Stimulated activated CD8-positive, alpha-beta memory T cell treated with anti-CD3 and anti-CD28 coated beads, Interleukin-12 subunit alpha, Interleukin-12 subunit beta, amount 100 ng/mL, for 1 hour (primary cell): ENCODE measurements at places on chromosomes 1 and 21.

- no peak for DNase-seq
Measured at GRCh38 chr1:71233645-71234044, 152.8 kb upstream of the ZRANB2 start.

GRCh38 chr1:223374064-223374610 lies 10.2 kb upstream of the SUSD4 start:
- no peak for DNase-seq

- no peak for DNase-seq
Measured at GRCh38 chr1:212098310-212098709, 62.8 kb downstream of the DTL start.

GRCh38 chr1:42674214-42674613 lies 8.0 kb upstream of the YBX1 start:
- DNase-seq = no peak

DNA sequence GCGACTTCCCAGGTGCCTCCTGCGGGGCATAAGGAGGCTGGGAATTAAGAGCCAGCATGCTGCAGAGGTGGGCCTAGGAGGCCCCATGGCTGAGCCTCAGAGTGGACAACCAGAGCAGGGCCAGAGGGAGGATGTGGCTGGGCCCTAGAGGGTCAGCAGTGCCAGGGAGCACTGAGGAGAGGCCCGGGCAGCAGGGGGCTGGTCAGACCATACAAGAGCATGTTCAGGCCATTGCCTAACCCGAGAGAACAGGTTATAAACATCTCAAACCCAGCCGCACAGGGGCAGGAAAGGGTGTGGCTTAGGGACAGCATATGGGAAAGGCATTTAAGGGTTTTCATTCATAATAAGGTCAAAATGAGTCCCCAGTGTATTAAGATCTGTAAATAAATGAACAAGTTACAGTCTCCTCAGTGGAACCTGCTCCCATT lies 51.1 kb downstream of the IER5 start:
- no peak for DNase-seq

DNA sequence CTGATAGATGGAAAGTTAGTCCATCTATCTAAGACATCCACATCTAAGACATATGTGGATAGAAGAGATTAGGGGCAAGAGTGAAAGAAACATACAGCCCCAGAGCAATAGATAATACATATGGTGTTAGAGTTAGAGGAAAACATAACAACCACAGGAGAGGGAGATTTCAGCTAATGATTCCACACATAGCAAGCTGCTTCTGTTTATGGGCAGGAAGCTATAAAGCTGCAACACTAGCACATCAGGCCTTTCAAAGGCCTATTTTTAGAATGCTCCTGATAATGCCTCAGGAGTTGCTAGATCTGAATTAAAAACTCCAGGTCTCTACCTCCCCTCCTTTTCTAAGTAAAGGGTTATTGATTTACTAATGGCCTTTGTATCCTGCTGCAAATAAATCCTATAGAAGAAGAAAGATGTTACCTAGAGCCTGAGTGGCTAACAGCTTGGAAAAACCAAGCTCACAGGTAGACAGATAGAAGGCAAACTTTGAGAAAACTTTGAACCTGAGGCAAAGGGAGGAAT lies 36.1 kb downstream of the BRINP2 start:
- DNase-seq = no peak

DNA sequence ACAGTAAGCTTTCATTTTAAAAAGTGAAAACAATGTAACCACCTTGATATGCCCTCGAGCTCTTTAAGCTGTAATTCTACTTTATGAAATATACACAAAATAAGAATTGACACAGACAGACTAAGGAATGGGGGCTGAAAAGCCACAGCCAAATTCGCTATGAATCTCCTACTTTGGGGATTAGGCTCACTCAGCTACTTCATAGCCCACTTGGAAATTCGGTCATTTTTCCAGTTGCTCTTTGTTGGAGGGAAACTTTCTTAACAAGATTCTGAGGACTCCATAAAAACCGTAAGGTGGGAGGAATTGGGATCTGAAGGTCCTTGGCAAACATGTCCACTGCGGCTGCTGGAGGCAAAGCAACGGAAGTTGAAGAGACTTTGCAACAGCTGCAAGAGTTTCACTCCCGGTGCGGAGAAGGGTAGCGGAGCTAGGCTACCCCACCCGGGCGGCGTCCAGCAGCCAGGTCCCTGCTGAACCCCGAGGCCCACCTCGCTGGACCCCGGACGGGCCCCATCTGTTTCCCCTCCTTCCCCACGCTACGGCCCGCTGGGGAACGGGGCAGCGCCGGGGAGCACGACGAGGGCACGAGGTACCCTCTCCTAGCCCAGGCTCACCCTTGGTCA lies 634 bp downstream of the MYCBP start:
- DNase-seq = peak; percentile 5

DNA sequence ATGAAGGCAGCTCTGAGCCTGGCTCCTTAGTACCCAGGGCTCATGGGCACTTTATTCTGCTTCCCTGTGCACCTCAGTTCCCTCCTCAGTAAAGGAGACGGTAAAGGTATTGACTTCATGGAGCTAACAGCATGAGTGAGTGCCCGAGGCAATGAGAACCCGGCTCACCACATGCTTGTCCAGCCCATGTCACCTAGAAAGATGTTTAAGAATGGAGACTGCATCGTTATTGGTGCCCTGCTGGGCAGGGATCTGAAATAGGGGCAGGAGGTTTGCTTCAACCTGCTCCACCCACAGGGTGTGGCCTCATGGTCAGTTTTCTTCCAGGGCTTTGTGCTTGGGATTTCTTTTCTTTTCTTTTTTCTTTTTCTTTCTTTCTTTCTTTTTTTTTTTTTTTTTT lies 7.0 kb upstream of the KCNE1 start:
- no peak for DNase-seq

GRCh38 chr1:151639466-151639865 lies 27.6 kb downstream of the SNX27 start:
- DNase-seq = no peak

GRCh38 chr1:198936371-198937083 lies 297.7 kb downstream of the PTPRC start:
- DNase-seq = no peak

- DNase-seq = no peak
Measured at GRCh38 chr1:178055779-178056471, 38.0 kb upstream of the RASAL2 start.

GRCh38 chr1:228332797-228333738 lies 73.6 kb downstream of the TRIM11 start:
- no peak for DNase-seq

- DNase-seq = no peak
Measured at GRCh38 chr1:107653005-107653404, 312.0 kb downstream of the VAV3 start.

- DNase-seq = no peak
Measured at GRCh38 chr1:100516857-100517256, 21.1 kb upstream of the GPR88 start.

DNA sequence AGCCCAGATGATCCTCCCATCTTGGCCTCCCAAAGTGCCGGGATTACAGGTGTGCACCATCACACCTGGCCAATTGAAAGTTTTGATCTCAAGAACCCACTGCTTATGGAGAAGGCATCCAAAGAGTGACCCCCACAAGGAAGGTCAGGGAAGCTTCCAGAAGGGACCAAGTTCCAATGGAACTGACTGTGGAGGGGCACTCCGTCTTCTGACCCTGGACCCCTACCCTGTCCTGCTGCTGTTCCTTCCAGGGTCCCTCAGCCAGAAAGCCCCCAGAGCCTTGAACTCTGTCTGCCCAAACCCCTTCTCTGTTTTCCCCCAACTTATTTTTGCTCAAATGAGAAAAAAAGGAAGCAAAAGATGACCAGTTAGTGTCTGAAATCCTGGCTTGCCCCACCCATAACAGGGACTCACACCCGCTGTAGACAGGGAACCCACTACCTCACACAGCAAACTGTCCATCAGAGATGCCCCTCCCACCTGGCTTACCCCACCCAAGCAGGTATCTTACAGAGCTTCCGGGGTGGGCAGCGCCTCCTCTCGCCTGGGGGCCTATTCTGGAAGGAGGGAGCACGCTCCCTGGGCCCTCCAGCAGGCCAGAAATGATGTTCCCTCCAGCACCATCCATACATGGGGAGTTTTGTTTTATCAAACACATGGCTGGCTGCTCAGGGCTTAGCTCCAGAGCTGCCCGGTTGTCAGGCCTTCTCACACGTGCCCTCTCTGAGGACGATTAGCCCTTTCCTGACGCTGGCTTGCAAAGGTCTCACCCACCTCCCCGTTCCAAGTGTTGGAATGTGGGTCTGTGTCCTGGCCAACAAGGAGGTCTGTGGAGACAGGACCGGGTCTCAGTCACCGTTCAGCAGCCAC lies 3.1 kb upstream of the WNT3A start:
- DNase-seq = no peak

DNA sequence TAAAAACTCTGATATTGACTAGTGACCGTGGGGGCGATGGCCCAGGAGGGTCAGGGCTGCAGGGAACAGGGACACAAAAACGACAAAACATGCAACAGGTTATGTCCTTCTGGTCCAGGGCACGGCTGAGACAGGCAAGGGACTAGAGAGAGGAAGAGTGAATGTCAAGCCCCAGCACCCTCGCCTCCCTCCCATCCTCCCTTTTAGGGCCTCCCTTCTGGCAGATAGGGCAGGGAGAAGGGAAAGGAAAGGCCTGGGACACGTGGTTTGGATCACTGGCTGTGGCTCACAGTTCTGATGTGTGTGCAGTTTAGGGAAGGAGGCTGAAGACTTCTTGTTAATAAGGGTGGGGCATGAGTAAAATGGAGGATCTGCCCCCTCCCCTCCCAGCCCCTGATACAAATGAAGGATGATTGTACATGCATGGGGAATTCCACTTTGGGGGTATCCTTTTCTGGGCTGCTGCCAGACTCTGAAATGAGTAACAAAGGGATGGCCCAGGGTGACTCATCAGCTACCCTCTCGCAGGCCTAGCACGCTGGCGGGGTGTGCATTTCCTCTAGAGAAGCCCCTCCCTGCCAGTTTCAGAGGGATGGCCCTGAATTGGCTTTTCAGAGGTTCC lies 14.2 kb downstream of the CAPN2 start:
- DNase-seq = peak; percentile 86

DNA sequence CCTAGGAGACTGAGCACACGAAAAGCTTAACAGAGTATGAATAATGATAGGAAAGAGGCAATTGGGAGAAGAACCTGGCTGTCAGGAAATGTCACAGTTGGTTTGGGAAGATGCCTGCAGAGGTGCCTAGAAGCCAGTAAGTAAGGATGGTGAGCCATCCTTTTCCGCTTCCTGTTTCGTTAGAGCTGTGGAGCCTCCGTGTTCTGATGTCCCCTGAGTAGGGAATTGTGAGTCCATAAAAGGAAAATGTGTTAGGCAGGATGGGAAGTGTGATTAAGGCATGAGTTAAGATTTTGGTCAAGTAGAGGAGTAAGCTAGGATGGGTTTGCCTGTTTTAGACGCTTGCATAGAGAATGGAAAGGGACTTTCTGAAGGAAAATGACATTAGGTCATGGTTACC lies 9.0 kb downstream of the CLIC4 start:
- DNase-seq = no peak

GRCh38 chr21:14438211-14438610 lies 55.3 kb upstream of the HSPA13 start:
- no peak for DNase-seq

DNA sequence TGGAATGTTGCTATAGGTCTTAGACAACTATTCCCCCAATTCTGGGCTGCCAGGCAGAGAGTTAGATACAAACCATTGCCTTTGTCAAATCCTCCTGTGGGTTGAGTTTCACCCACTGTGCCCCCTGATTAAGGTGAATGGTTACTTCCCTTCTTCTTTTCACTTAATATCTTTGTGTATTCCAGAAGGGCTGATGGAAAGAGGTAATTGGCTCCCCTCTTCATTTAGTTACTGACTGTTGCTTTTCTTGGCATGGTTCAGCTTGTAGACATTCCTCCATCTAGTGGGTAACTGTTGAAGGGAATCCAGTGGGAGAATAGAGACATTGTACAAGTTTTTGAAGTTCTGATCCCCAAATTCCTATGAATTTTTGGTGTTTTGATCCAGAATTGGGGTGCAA lies 43.8 kb upstream of the MACF1 start:
- DNase-seq = no peak

DNA sequence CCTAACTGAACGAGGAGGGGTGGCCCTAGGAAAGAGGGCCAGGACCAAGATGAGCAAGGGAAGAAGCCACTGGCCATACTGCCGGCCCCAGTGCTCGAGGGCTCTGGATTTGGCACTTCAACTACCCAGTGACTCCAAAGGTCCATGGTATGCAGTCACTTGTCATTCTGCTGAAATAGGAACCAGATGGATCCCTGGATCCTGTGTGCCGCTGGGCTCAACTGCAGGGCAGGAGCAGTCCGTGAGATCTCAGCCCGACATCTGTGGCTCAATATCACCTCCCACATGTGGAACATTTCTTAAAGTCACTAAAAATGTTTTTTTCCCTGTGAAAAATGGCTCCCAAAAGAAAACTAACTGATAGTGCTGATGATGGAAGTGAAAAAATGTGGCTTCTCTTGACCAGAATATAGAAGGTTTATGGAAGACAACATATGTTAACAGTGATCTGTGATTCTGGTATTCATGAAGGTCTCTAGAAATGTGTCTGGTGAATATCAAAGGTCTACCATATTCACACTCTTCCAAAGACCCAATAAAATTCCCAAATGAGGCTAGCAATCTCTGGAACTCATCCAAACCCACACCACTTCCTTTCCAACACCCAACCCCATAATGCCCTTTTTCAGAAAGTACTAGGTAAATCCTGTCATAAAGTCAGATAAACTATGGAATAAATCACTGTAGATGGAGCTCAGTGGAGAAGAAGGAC lies 24.1 kb downstream of the PAFAH2 start:
- no peak for DNase-seq

GRCh38 chr1:78048446-78048845 lies 2.7 kb downstream of the GIPC2 start:
- DNase-seq = no peak

GRCh38 chr1:165927169-165927568 lies 99.8 kb downstream of the UCK2 start:
- no peak for DNase-seq
